ENCODE measurements at places on chromosomes 3 and 15.
A peak's percentile ranks its signal among the peaks of the same experiment; 100 is the strongest.

- peak; percentile 33 for DNase-seq
Measured at GRCh38 chr15:100330221-100330620, 11.6 kb downstream of the ADAMTS17 start.

GRCh38 chr15:70430069-70430468 is 332.4 kb upstream of the TLE3 start:
- DNase-seq = no peak

- no peak for DNase-seq
Measured at GRCh38 chr3:142808103-142808917, 80.6 kb downstream of the PCOLCE2 start.

- no peak for DNase-seq
Measured at GRCh38 chr15:91751611-91752010, 101.9 kb upstream of the SLCO3A1 start.

- DNase-seq = no peak
Measured at GRCh38 chr3:182129740-182130139, 418.0 kb downstream of the SOX2 start.

DNA sequence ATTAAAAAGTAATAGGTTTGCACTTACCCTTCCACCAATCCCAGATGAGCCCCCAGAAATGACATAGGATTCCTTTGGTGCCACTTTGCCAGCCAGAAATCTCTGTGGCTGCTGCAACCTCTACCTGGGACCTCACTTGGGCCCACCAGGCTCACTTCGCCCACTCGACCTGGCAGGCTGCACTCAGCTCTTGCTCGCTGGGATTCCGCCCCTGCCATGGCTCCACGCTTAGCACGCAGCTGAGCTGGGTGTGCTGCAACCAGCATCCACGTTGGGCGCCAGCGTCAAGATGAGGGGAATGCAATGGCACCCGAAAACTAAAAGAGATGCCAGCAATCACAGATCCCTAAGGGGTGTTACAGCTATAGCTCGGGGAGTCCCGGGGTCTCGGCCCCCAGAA is 761.0 kb downstream of the NAALADL2 start:
- no peak for DNase-seq

GRCh38 chr3:184361532-184361931 is at the start of the genes CLCN2 and POLR2H:
Gene CLCN2, minus strand, starts transcription at chr3:184361605. Its CDS starts 126 bp downstream, at chr3:184361479.
Gene POLR2H, plus strand, starts transcription at chr3:184361710. Its CDS starts 1,783 bp downstream, at chr3:184363493.
- DNase-seq = peak; percentile 43

DNA sequence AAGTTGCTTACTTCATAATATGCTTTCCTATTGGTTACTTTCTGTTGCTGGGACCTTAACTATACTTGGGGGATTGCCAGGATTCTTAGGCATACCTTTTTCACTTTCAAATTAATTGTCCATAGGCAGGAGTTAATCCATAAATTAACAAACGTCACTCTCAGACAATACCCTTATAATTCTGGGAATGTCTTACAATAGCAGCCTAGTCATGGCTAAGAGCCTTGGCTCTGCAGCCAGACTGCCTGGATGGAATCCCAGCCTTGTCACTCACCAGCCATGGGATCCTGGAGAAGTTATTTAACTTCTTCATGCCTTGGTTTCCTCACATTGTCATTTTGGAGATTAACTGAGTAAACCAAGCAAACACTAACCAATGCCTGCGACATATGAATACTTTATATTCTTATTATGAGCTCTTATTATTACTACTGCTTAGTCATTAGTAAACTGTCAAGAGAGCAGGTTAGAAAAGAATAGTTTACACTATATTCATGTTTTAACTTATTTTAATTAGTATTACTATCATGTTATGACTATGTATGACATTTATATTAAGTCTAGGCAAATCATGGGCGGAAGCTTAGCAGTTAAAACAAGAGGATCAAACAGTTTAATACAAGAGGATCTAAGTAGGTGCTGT is 29.0 kb downstream of the GYG1 start:
- DNase-seq = no peak

GRCh38 chr3:60633644-60634043 is 617.6 kb downstream of the FHIT start:
- DNase-seq = no peak

DNA sequence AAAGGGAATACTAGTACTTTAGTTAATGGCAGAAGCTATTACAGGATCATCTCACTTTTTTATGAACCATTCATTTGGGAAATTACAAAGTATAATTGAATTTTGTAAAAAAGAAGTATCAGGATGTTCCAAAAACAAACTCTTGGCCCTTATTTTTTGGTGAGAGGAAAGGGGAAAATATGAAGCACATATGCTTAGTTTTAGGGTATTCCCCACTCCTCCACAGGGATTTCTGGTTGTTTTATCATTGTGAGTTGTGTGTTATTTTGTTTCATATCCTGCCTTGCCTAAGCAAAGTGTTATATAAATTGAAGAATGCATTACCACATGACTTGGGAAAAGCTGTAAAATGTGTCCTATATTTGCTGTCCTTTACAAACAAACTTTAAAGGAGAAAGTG is 227.0 kb downstream of the FMN1 start:
- DNase-seq = no peak

DNA sequence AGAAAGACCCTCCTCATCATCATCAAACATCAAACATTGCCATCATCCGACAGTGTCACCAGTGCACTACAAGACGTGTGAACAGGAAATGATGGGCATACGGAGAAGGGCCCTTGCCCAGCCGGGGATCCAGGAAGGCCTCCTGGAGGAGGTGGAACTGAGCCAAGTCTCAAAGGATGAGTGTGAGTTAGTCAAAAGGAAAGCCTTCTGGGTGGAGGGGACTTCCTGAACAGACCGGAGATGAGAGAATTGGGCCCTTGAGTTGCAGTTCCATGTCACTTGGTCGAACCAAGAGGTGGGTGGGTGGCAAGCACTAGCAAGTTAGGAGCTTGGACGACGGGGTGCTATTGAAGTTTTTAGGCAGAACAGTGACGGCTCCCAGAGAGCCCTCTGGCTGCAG is 8.5 kb downstream of the SEMA4B start:
- no peak for DNase-seq

DNA sequence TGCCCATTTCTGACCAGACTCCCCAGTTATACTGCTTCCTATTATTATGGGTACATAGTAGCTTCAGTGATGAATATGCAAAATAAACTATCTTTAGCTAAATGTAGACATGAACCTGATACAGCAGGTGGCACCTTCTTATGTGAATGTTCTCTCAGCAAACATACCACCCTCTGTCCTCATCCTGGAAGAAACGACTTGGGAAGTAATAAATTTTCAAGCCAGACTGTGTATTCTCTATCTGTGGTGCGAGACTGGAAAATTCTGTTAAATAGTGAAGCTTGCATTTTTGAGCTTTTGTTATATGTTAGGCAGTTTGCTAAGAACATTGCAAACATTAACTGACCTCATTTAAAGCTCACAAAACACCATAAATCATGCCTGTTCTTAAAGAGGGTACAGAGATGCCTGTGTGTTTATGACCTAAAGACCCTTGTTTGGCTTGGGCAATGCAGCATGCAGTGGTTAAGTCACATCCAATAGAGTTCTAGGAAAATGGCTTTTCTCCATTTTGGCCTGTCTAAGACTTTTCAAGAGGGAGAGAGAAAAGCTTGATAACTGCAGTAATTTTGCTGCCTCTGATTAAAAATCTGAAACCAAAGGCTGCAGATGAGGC is 287.1 kb downstream of the NEK10 start:
- DNase-seq = no peak

DNA sequence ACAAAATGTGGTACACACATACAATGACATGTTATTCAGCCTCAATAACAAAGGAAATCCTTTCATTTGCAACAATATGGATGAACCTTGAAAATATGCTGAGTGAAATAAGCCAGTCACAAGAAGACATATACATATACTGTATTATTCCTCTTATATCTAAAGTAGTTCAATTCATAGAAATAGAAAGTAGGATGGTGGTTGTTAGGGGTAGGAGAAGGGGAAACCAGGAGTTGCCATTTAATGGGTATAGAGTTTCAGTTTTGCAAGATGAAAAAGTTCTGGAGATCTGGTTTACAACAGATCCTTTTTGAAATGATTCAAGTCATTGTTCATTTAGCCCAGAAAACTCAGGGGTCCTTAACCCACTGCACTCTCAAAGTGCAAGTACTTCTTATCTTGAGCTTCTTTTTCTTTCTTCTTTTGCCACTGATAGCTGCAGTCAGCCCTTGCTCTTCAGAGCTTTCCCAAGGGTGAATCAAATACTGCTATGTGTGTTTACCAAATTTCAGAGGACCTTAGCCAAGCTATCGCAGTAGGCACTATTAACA is 208.0 kb upstream of the EOMES start:
- no peak for DNase-seq

- DNase-seq = no peak
Measured at GRCh38 chr3:72448858-72449257, 399.4 kb downstream of the SHQ1 start.

GRCh38 chr3:170536712-170537111 is 49.2 kb downstream of the SLC7A14 start:
- DNase-seq = no peak

- DNase-seq = no peak
Measured at GRCh38 chr15:33190539-33190938, 4.0 kb downstream of the FMN1 start.

- no peak for DNase-seq
Measured at GRCh38 chr3:152269056-152269830, 514 bp downstream of the MBNL1 start.

GRCh38 chr3:152334761-152335160 is 66.0 kb downstream of the MBNL1 start:
- DNase-seq = no peak

DNA sequence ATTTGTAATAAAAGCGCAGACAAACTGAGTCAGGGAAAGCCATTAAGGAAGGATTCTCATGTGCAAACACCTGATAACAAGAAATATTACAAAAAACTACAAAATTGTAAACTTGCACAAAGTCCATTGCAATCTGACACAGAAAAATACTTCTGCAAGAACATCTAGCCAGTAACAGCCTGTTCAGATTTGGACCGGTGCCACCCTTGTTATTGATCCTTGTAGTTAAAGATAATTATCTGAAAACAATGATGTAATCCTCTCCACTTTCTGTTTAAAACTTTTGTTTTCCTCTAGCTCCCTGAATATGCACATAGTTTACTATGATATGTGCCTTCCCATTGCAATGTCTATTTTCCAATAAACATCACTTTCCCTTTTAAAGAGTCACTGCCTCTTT is 1090.2 kb downstream of the PLOD2 start:
- no peak for DNase-seq

DNA sequence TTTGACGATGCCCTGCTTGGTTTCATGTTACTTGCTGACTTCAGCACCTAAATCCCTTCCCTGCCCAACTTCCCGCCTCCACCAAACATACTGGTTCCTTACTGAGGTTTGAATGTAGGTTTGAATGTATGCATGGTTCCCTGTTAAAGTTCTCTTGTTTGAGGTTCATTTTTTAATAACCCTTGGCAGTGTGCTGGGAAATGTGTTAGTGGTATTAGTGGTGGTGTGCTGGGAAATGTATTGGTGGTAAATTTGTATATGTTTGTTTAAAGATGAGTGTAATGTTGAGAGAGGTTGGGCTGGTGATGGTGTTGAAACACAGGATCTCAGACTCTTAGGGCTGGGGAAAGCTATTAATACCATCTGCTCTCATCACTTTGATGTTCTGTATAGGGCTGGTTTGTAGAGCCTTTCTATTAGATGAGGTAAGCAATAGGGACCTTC is 392.7 kb downstream of the PTPRG start:
- no peak for DNase-seq

GRCh38 chr15:36429707-36430106 is 149.7 kb upstream of the CDIN1 start:
- no peak for DNase-seq

GRCh38 chr15:83207009-83207659 is 489 bp downstream of the HDGFL3 start:
- peak; percentile 18 for DNase-seq

DNA sequence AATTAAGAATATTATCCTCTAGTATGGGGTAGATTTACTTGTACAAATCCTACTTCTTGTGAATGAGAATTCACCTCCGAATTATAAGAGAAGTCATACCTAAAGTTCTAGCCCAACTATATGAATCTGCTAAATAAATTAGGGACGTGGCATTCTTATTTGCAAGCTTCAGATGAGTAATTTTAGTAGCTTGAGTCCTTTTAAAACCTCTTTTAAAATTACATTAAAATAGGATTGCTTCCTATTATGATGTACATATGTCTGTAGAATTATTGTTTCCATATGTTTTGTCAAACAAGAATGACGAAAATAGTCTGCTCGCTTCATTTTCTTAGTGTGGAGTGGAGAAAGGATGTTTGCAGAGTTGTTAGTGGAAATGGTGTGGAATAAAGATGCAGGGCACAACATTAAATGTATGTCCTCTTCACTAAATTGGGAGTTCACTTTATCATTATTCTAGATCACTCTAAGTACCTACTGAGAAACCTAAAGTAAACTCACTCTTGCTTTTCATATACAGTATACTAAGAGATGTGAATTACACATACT is 59.4 kb downstream of the CMSS1 start:
- DNase-seq = no peak

- DNase-seq = no peak
Measured at GRCh38 chr15:34472947-34473346, 35.3 kb upstream of the GOLGA8A start.

GRCh38 chr3:37847689-37848088 is 14.0 kb upstream of the CTDSPL start:
- no peak for DNase-seq

DNA sequence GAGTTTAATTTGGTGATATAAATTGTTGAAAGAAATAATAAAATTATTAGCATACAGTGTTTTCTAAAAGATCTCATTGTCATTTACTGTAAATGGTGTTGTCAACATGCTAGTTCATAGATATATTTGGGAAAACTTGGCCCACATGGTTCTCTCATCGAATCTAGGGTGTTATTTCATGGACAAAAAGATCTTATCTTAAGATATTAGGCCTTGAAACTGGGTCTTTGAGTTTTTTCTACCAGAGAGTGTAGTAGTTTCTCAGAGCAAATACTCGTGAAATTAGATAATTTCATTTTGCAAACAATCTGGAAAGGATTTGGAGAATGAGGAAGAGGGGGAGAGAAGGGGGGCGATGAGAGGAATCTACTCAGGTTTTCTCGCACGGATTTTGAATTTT is 107.9 kb downstream of the MEIS2 start:
- no peak for DNase-seq

- DNase-seq = no peak
Measured at GRCh38 chr3:42935472-42935871, 29.5 kb downstream of the ZNF662 start.

DNA sequence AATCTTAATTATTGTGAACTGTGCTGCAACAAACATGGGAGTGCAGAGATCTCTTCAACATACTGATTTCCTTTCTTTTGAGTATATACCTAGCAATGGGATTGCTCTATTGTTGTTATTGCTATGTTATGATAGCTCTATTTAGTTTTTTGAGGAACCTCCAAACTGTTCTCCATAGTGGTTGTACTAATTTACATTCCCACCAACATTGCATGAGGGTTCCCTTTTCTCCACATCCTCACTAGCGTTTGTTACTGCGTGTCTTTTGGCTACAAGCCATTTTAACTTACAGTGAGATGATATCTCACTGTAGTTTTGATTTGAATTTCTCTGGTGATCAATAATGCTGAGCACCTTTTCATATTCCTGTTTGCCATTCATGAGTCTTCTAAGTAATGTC is 45.5 kb upstream of the TNFSF10 start:
- no peak for DNase-seq

All from stimulated activated CD4-positive, alpha-beta T cell treated with anti-CD3 and anti-CD28 coated beads, Interleukin-2, amount 100 ng/mL, for 24 hours (primary cell).